ENCODE measurements at places on chromosomes 12 and 14.

DNA sequence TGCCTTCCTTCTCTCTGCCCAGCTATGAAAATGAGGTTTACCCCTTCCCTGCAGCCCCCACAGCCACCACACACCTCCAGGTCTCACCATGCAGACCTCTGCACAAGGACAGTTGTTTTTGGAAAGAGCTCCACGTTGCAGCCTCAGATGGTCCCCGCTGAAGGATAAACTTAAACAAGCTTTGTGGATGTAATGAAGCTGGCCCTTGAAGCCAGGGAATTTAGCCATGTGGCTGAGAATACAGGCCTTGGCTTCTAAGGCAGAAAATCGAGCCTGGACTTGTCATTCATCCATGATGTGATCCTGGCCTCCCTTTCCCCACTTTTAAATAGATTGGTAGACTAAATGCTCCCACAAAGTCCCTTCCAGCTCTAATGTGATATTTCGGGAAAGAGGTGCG lies 79.4 kb downstream of the TBX3 start:
- no peak for DNase-seq

DNA sequence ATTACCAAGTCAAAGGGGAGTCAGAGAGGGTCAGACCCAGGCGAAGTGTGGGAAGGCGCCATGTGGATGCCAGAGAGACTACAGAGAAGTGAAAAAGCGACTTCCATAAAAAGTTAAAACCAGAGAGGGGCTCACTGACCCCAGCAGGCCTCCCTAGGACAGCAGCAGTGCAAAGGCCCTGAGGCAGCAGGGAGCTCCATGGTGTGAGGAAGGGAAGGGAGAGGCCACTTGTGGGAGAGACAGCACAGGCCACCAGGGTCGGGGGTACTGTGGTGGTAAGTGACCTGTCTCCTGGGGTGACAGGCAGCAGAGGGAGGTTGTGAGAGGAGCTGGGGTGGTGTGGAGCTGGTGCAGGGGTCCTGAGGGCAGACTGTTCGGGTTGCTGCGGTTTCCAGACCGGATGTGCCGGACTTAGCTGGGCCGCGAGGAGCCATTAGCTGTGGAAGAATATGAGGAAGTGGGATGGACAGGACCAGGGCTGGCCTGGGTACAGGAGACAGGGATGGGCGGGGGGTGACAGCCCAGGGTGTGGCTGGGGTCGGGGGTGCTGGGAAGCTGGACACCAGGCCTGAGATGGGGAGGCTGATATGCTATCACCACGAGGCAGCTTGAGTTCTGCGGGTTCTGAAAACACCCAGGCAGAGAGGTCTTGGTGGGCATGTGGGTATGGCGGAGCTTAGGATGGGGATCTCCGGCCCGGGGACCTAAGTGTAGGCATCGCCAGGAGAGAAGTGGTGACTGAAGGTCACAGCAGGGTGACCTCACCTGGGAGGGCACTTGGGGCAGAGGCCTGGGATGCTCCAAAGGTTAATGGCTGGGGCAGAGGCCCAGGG lies 22.7 kb downstream of the SETD1B start:
- DNase-seq = no peak

DNA sequence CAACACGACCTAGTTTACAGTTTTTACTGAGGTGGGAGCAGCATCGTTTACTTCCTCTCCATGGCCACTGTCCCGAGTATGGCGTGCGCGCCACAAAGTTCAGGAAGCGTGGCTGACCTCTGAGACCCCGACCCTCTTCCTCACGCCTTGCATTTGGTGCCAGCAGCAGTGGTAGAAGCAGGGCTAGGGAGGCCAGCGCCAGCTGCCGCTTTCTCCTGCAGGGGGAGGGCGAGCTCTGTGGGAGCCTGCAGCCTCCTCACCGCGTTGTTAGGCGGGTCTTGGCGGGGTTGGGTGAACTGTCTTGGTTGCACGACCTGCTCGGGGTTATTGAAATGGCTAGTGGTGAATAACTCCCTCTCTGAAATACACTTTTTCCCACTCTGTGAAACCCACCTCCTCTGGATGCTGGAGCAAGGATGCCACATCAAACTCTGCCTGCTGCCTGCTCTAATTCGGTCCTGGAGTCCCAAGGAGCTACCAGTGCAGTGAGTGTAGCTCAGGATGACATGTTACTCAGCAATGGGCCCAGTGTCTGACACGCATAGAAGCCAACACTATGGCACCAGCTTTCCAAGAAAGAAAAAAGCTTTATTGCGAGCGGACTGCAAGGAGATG lies 22.3 kb upstream of the TDRD9 start:
- DNase-seq = no peak

GRCh38 chr12:17928708-17929366 lies 161.2 kb downstream of the RERGL start:
- no peak for DNase-seq

DNA sequence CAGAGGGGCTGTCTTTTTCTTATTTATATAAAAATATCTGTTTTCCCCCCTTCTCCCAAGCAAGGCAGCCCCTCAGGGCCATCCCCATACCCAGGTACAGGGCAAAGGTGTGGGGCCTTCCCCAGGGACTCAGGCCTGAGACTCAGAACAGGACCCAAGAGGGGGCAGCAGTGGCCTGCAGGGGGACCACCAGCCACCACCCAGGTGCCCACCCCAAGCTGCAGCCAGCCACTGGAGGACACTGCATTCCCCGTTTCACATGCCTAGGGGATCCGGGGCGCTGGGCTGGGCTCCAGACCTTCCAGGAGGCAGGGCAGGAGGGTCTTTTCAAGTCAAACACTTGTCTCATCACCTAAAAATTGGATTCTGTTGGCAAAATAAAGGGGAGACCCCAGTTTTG lies 83.3 kb downstream of the SCARB1 start:
- no peak for DNase-seq

DNA sequence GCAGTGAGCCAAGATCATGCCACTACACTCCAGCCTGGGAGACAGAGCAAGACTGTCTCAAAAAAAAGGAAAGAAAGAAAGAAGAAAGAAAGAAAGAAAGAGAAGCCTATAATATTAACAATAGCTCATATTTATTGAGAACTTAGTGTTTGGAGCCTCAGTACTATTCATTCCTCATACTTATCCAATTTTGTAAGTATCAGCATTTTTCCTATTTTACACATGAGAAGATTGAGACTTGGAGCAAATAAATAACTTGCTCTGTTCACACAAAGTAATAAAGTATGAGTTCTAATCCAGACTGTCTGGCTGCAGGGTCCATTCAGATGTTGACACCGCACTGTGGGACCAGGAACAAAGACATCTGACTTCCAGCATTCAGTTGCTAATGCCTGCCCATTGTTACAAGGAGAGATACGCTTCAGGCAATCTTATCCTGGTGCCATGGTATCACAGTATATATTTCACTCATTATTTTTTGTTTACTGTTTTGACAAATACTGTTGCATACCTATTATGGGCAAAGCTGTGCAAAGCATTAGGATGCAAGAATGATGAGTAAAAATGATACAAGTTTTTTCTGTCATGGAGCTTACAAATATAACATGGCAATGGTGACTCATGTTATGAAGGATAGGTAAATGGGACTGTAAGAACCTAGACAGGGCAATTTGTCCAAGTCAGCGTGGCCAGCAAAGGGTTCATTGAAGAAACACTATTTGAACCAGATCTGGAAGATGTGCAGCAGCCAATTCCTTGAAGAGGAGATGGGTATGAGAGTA lies 21.4 kb upstream of the TMTC2 start:
- DNase-seq = no peak

GRCh38 chr12:84035766-84036165 lies 876.8 kb downstream of the SLC6A15 start:
- DNase-seq = no peak

GRCh38 chr12:51977320-51977753 lies 25.8 kb downstream of the ACVR1B start:
- DNase-seq = no peak

- no peak for DNase-seq
Observed at GRCh38 chr12:98574110-98574509, 19.4 kb upstream of the SLC25A3 start.

DNA sequence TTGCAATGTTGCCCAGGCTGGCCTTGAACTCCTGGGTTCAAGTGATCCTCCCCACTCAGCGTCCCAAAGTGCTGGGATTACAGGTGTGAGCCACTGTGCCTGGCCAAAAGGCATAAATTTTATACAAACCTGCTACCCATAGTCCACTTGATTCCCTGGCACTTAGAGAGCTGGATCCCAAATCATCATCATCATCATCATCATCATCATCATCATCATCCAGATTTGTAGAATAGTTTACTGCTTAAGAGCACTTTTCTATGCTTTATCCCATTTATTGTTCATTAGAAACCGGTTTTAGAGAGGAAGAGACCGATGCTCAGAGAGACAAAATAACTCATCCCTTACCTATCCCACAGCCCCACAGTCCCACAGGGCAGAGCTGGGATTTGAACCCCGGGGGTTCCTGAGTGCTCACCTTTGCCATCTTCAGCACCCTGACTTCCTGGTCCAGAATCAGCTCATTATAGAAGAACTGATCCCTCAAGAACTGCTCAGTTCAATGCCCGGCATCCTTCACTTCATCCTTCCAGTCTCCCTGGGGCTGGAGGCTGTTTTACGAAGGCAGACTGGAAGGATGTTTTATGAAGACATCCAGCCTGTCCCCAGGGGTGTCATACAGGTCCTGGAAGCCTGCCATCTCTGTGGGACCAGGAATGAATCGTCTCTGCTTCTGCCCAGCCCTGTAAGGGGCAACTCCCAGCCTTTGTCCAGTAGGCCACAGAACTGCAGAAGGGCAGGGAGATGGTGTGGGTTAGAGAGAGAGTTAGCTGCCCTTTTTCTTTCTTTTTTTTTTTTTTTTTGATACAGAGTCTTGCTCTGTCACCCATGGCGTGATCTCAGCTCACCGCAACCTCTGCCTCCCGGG lies 20.2 kb upstream of the OASL start:
- DNase-seq = no peak

- no peak for DNase-seq
Observed at GRCh38 chr12:131346555-131347344, 364.1 kb upstream of the SFSWAP start.

- DNase-seq = no peak
Observed at GRCh38 chr14:41607304-41607775, 664 bp downstream of the LRFN5 start.

GRCh38 chr14:68862954-68863594 lies 70.2 kb upstream of the ZFP36L1 start:
- peak; percentile 67 for DNase-seq

DNA sequence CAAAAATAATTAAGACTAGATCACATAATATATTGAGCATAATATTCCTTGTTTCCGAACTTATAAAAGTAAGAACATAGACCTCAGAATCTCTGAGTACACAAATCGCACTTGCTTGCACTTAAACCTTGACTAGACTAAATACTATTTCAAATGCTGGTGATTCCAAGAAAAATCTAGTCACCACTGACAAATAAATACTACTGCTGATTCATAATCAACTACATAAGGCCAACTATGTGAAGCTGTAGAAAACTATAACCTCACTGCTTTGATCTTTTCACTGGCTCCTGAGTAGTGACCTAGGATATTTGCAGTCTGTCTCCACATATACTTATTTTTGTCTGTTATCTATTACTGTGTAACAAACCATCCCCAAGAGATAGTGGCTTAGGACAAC lies 245.4 kb downstream of the DIO2 start:
- no peak for DNase-seq

DNA sequence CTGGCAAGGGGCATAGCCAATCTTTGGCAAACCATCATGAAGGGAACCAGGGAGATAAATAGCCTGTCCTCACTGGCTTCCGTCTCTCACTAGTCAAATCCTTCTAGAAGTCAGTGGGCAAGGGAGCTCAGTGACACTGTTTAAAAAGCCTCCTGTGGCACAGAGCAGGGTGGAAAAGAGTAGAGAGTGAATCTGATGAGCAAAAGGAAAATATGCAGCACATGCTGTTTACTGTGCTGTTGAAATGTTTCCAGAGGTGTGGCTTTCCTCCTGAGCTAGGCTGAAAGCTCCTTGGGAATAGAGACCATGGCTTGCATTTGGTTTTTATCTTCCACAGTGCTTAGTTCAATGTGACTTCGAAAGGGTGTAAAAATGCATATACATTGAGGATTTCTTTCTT lies 7.7 kb upstream of the DYRK2 start:
- no peak for DNase-seq

DNA sequence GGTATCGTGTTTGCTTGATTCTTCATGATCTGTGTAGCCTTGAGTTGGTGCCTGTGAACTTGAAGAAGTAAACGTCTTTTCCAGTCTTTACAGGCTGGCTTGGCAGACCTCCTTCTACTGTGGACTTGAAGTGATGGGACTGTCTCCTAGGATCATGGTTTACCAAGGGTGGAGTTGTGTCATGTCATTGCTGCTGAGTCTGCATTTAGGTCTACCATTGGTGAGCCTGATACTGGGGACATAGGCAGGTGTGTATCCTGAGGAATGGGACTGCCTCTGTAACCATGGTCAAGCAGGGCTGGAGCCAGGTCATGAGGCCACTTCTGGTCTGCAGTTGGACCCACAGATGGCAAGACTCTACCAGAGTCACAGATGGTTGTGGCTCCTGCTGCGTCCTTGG lies 20.7 kb upstream of the PPP1R12A start:
- DNase-seq = no peak

DNA sequence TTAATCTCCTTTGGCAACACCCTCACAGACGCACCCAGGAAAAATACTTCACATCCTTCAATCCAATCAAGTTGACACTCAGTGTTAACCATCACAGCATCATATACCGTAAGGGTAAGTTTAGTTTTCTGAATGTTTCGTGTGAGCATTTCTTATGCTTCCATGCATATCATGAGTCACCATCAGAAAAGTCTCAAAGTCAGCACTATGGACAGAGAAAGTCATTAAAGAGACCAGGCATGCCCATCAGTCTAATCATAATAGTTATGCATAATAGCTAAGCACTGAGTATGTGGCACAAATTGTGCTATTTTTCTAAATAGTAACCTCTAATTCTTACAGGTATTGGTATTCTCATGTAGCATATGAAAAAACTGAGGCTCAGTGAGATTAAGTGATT lies 158.8 kb upstream of the PRMT8 start:
- DNase-seq = no peak

GRCh38 chr12:68792952-68793351 lies 15.0 kb upstream of the MDM2 start:
- no peak for DNase-seq

All from stimulated activated CD4-positive, alpha-beta T cell treated with anti-CD3 and anti-CD28 coated beads, Interleukin-2, amount 100 ng/mL, for 48 hours (primary cell).